ENCODE measurements at places on chromosomes 12 and 14. TPM values are rescaled to one million over a fixed set of nuclear protein-coding genes. Genes with fewer than 3 reads are reported as not detected.

DNA sequence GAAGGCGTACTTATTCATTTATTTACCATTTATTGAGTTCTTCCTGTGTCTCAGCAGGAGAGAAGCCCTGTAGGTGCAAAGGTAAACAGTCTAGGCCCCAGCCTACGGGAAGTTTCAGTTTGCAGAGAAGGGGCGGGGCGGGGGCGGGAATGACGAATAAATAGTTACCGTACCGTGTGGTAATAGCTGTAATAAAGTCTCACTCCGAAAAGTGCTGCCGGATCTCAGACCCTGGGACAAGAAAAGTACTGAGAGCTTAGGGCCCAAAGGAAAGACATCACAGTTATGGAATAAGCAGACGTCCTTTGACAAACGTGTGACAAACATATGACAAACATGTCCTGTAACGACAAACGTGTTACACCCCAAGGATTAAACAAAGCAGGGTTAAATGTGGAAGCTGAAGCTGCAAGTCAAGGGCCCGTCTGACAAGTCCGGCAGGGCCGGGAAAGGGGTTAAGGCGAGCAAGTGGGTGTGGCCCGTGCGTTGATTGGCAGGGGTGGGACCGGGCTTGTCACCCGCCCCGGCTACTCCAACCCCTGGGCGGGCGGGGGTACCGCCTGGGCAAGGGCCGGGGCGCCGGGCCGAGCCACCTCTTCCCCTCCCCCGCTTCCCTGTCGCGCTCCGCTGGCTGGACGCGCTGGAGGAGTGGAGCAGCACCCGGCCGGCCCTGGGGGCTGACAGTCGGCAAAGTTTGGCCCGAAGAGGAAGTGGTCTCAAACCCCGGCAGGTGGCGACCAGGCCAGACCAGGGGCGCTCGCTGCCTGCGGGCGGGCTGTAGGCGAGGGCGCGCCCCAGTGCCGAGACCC lies at the start of gene LRP10:
Gene LRP10, plus strand, starts transcription at position 517 of the 809 bp plus-strand sequence. CDS start 564 bp downstream, outside the sequence.
- DNase-seq, result peak; percentile 87

DNA sequence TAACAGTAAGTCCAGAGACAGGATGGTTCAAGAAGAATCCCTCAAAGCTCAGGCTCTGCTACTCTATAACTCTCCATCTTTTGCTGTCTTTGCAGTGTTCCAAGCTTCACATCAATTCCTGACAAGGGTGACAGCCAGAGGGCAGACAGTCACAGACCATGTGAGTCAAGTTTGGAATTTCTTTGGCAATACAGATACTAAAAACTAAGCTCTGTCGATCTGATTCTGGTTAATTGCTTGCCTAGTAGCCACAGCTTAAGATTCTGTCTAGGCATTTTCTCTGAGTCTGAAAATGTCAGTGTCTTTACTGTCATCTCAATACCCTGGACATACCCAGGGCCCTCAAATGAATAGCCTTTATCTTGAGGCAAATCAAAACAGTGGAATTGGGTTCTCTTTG lies 153.7 kb downstream of the CEP128 start:
- no peak for DNase-seq

DNA sequence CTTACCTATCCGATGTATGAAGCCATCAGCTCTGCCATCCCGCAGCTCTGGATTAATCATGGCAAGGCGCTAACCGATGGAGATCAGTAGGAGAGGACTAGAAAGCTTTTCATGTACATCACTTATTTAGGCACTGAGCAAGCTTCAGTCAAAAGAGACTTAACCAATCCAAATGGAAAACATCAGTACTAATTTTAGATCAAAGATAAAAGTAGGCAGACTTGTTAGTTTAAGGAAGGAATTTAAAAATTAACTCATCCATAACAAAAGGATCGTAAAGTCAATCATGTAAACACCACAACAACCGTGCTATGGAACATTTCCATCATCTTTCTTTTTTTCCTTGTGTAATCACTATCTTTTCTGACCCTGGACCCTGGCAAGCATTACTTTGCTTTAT lies at the start of gene CLEC2A:
Gene CLEC2A, minus strand, starts transcription at position 101 of the 400 bp plus-strand sequence. Its CDS starts 41 bp downstream, at position 60.
- DNase-seq, result no peak

- DNase-seq, result peak; percentile 32
Observed at GRCh38 chr12:71636704-71637115, 26.9 kb downstream of the ZFC3H1 start.

DNA sequence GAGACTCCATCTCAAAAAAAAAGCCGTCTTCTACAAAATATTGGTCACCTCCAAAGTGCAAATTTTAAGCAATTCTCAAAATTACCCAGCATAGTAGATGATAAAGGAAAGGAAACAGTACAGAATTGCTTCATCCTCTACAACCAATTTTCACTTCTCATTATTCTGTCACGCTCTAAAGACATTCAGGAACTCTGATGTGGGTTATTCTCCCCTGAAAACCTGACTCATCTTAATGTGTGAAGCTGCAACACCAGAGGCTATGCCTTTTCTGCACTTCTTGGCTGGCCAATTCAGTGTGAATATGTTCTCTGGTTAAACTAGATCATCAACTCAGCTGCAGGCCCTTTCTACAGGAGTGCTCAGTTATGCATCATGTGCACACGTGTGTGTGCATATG lies 11.0 kb downstream of the PTGER2 start:
- DNase-seq, result no peak

CLMN gene
- 4.7 TPM for total RNA-seq

- DNase-seq, result no peak
Observed at GRCh38 chr12:92149563-92149962, 3.9 kb upstream of the BTG1 start.

DNA sequence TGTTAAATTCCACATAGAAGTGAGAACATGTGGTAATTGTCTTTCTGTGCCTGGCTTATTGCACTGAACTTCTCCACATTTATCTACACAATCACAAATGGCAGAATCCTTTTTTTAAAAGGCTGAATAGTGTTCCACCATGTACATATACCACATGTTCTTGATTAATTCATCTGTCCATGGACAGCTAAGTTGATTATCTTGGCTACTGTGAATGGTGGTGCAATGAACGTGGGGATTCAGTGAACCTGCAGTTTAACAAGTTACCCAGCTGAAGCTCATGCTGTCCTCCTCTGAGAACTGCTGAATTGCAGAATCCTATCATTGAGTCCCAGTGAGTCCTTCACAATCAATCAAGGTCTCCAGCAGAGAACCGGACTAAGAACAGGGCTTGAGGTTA lies 74.9 kb downstream of the TBK1 start:
- no peak for DNase-seq

GRCh38 chr12:121669521-121669900 lies at the start of gene MORN3:
Gene MORN3 (minus strand): TSS chr12:121669654. CDS start chr12:121669483, 171 bp downstream.
- no peak for DNase-seq

RBP5 gene
- not detected for total RNA-seq

- DNase-seq, result no peak
Observed at GRCh38 chr14:75260025-75260763, 18.4 kb upstream of the FOS start.

DNA sequence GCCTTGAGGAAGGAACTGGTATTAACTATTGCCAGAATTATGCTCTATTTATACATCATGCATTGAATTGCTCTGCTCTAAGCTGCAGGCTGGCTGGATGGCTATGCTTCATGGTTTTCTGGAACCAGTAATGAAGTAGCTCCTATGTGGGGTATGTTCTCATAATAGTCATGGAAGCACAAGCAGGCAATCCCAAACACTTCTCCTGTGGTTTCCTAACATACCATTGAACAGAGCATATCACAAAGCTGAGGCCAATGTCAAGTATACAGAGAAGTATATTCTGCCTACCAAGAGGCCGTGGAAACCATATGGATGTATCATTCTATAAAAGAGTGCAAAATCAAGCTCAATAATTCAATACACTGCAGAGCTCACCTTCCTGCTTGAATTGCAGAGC lies 1752.4 kb upstream of the FLRT2 start:
- DNase-seq, result no peak

GRCh38 chr12:126051611-126052107 lies 986.4 kb downstream of the AACS start:
- DNase-seq, result no peak

SYCP3 gene
- not detected for total RNA-seq

DNA sequence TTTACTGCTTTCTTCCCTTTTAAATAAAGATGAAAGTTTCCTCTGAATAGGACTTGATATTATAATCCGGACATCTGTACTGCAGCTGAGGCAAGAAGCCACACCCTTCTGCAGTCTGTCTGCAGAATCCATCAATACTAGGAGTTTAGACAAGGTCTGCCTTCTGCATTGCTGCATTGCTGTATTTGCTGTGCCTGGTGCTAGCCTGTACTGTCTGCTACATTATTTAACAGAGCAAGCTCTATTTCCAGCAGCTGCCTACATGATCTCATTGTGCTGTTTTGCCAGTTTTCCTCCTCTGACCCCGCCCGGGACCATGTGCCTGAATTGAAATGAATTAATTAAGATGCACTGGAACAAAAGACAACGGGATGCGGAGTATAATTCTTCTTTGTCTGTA lies 1.7 kb downstream of the TUBA1A start:
- no peak for DNase-seq

GLIPR1L1 gene
- total RNA-seq, result not detected

- DNase-seq, result no peak
Observed at GRCh38 chr12:14578646-14579045, 11.0 kb upstream of the PLBD1 start.

RIN3 gene
- 0.55 TPM for total RNA-seq
